ENCODE measurements at places on chromosomes 6 and 20.

DNA sequence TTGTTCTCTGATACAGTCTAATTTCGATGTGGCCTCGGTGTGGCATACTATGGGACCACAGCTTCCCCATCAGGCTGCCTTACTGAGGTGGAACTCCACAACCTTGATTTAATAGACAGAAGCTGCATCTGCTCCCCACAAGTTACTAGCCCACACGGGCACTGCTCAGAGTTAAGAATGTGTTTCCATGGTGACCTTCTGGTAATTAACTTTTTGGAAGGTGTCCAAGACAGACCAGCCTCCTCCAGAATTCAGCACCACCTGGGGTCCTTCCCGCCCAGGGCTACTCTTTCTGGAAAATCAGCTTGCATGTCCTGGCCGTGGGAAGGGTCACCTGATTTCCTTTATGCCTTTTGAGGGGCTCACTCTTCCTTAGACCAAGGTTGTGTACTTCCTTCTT lies 48.7 kb upstream of the CDH4 start:
- DNase-seq: no peak

- DNase-seq: no peak
These were observed 101.7 kb upstream of the PMEPA1 start for GRCh38 chr20:57811374-57812020.

- DNase-seq: no peak
These were observed 2.3 kb downstream of the THBS2 start for GRCh38 chr6:169251371-169251802.

DNA sequence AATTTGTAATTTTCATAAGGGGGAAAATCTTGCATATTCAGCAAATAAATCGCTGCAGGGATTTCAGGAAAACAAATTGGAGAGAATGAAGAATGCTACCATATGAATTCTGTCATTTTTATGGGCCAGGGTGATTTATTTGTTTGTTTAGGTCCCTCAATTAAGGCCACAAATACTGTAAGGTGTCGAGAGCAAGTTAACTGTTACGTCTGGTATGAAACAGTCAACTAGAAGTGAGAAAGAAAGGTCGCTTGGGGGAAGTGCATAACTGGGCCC lies 166.9 kb upstream of the TSHZ2 start:
- no peak for DNase-seq

- no peak for DNase-seq
These were observed 16.1 kb downstream of the E2F3 start for GRCh38 chr6:20417819-20418218.

DNA sequence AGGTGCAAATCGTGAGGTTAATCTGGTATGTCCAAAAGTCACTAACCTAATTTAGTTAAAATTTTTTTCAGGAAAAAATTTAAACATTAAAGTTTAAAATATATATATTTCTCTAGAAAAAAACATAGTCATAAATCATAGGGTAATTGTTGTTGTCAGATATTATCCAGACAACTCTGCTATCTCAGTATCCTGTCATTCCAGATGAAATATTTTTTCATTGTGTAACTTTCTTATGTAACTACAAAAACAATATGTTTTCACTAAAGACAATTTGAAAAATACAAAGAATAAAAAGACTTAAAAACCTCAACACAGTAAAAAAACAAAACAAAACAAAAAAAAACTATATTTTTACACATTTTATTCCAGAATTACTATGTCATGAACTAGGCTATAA lies 57.6 kb downstream of the TENT5A start:
- no peak for DNase-seq

GRCh38 chr6:145373826-145374225 lies 361.5 kb downstream of the EPM2A start:
- DNase-seq: no peak

GRCh38 chr20:62776692-62777527 lies 19.4 kb upstream of the MRGBP start:
- peak; percentile 38 for DNase-seq

DNA sequence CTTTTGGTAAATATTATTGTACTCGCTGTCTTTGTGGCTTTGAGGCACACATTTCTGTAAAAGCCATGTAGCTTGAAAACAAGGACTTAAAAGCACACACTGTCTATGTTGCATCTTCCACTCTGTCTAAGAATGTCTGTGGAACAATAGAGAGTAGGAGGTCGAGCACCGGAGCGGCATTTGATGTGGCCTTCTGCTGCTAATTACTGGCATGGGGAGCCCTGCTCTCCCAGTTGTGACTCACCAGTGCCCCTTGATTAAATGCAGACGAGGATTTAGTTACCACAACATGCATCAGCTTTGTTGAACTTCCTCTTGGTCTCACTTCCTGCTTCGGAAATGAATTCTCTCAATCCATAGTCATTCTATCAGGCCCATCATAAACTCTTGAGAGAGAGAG lies 680.7 kb upstream of the SLC35B3 start:
- no peak for DNase-seq

GRCh38 chr20:5973172-5973571 lies 22.7 kb downstream of the MCM8 start:
- no peak for DNase-seq

- DNase-seq: no peak
These were observed 2.2 kb downstream of the HMGA1 start for GRCh38 chr6:34238585-34239499.

DNA sequence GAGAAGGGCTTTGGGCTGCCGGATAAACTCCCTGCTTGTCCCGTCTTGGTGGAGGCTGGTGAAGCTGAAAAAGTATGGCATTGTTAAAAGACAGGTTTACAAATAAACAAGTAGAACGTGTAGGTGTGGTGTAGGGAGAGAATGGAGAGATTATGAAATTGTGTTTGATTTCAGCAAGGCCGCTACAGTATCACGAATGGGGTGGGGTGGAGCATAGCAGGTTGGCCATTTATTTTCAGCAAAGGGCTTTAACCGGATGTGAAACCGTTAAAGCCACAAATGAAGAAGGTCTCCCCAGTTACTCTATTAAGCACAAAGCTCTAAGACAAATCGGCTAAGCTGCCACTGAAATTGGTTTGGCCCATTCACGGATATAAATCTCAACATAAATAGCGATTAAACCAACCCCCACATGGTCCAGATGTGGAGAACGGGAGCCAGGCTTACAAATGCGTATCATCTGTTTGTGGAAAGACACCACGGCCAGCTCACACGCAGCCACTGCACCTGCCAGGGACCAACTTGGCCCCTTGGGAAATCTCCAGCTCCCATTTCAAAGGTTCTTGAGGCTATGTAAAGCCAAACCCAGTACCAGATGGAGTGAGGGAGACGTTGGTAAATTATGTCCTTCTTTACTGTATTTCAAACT lies 94.0 kb downstream of the ZMYND8 start:
- no peak for DNase-seq

- DNase-seq: no peak
These were observed 119.8 kb downstream of the NFATC2 start for GRCh38 chr20:51422514-51423289.

DNA sequence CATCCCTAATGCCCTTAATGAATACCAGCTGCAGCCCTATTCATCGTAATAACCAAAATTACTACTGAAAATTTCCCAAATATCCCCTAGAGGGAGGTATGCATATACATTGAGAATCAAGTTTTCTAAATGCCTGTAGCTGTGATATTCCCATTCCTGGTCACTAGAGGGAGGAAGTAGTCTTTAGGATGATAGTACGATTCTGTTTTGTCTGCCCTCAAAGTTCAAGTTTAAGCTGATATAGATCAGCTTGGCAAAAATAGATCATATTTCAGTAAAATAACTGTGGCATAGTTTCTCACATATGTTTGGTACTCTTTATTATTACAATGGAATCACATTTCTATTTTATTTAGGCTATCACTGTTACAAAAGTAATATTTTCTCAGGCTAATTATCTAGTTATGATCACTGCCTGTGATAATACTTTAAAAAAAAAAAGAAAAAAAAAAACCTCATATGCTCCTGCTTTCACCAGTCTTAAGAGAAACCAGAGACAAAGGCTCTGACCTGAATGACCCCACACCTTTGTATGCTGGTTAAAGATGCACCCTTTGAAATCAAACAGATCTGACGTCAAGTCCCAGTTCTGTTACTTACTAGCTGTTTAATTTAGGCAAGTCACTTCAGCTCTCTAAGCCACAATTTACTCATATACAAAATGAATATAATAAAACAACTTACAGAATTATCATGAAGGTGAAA lies 11.0 kb downstream of the TSPYL1 start:
- no peak for DNase-seq

GRCh38 chr6:152241013-152241766 lies 396.0 kb downstream of the SYNE1 start:
- no peak for DNase-seq

- peak; percentile 26 for DNase-seq
These were observed 675 bp upstream of the TRERF1 start for GRCh38 chr6:42452171-42453030.

DNA sequence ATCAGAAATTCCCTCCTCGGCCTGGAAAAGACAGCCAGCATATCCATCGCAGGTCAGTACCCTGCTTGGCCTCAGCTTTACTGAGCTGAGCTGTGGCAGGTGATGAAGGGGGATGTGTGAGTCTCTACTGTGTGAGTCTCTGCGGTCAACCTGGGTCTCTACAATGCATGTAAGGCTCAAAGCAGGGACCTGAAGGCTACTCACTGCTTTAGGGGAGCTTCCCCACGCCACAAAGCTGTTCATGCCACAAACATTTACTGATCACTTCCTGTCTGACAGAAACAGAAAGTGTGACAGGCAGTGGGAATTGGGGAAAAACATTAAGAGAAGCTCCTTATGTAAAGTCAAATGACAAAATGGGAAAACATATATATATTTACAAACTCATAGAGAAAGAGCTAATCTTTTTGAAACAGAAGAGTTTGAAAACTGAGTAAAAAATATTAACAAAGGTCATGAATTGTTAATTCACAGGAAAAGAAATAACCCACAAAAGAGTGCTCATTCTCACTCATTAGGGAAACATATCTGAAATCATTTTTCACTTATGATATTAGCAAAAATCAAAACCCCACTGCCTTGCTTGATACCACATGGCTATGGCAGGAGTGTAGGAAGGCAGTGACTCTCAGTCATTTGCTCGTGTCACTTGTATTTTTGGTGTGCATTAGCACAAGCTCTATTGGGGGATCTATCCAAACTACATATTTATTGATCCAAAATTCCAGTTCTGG lies 5.8 kb downstream of the BTN3A3 start:
- DNase-seq: no peak

DNA sequence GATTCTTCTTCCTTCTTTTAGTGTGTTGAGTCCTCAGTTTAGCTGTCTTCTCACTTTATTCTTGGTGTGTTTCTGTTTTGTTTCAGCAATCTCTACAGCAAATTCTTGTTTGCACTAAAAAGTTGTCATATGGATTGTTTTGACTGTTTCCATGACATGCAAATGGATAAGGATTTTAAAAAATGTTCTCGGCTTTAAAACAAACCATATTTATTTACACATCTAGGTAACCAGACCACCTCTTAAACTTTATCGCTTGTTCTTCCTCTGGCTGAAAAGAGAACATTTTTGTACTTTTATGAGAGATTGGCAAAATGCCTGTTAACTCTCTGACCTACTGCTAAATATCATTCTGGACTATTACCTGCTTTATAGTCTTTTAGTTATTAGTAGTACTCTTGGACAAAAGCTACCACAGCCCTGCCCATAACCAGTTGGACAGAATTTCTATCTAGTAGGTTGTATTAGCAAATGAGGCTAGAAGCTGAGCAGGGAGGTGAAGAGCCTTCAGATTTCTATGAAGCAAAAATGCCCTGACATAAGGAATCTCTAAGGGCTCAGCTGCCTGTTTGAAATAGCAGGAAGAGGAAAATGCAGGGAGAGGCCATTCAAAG lies 268.3 kb downstream of the CD109 start:
- DNase-seq: no peak

DNA sequence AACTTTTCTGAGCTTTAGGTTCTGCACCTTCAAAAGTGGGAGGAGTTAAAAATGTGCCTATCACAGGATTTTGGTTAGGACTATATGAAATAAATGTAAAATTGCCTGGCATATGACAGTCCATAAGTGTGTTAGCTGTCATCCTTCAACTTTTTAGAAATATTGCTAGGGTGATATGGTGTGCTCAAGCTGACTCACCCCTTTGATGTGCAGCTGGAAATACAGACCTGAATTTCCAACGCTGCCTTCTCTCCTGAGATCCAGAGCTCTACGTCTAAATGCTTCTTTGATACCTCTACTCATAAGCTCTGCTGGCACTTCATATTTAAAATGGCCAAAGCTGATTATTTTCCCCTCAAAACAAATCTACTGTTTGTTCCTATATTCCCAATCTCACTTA lies 2.7 kb downstream of the SLC35B3 start:
- DNase-seq: no peak

DNA sequence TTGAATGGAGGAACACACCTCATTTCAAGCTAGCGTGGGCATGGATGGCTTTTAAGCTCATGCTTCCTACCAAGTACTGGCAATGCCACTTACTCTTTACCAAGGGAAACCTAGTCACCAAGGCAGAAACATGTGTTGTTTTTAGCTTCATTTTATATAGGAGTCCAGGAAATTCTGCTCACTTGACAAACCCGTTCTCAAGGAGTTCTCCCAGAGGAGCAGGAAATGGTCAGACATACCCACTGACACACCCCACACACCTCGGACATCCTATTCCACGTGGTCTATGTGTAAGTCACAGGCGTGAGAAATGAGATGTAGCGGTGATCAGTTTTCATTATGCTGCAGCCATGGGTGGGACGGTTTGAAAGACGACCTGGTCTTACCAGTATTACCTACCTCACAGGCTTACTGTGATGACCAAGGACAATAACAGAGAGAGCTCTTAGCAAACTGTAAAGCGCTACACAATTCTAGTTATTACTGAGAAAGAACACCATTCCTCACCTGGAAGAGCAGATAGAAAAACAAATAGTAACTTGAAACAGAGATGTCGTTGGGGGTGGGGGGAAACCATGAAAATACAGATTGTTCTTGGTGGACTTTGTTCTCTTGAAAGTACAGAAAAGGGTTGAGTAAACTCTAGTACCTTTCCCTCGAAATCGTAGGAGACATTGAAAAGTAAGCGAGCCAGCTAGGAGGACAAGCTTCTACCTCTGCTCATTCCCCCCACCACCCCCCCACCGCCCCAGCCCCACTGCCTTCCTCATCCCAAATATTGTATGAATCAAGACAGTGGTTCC lies 1.7 kb downstream of the CNKSR3 start:
- DNase-seq: no peak

Data from activated T-cell treated with anti-CD3 and anti-CD28 coated beads for 1 hour (primary cell).